ENCODE measurements at places on chromosomes 7 and 10.

GRCh38 chr7:135644154-135644553, 18.2 kb upstream of the STMP1 start:
- no peak for DNase-seq

DNA sequence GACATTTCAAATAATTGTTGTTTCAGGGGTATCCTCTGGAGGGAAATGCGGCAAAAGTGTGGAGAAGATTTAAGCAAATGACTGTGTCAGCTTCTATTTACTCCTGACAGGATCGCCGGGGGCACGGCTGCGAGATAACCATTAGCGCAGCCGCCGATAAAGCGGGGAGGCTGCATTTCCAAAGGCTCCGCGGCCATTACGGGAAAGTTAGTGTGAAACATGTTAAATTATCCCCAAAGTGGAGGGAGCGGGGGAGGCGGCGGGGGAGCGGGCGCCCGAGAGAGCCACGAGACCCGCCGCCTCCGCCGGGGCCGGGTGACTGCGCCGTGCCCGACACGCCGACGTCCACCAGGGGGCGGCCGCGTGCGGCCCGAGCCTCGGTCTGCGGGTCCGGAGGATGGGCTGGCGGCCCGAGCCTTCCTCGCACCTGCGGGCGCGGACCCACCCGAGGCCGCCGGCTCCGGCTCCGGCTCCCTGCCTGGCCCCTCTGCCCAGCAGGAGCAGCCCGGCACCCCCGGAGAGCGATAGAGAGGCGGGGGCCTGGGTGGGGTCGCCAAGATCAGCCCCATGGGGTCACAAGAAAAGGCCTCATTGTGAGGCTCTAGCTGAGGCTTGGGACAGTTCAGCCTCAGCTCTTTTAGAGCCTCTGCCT, 74.4 kb upstream of the PAX2 start:
- DNase-seq, result no peak

DNA sequence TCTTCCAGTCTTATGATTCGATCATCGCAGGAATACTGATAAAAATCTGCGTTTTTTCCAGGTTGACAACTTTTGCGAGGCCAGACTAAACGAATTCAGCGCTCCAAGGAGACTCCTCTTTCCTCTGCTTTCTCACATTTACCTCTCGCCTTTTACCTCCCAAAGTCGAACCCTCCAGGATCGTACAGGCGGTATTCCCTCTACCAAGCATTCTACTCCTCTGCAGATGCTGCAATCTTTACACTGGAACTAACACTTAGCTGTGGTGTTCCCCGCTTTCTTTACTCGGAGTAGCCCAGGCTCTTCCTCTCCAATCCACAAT, 449 bp downstream of the NUDT5 start:
- no peak for DNase-seq

DNA sequence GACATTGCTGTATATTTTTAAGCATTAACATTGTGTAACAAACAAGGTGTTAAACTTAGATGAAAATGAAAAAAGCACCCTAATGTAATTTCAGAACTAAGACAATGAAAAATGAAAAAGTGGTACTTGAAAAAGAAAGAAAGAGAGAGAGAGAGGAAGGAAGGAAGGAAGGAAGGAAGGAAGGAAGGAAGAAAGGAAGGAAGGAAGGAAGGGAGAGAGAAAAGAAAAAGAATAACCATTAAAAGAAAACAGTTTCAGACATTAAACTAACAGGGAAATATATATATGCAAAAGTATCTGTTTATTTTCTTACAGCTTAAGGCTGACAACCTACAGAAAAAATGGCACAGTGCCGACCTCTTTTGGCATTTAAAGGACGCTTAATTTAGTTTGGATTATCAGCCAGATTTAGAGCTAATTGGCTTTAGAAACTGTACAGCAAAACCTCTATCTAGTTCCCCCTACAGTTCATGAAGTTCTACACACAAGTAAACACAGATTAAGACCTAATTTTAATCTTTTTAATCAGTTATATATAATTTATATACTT, 13.8 kb downstream of the MTERF1 start:
- DNase-seq, result no peak

DNA sequence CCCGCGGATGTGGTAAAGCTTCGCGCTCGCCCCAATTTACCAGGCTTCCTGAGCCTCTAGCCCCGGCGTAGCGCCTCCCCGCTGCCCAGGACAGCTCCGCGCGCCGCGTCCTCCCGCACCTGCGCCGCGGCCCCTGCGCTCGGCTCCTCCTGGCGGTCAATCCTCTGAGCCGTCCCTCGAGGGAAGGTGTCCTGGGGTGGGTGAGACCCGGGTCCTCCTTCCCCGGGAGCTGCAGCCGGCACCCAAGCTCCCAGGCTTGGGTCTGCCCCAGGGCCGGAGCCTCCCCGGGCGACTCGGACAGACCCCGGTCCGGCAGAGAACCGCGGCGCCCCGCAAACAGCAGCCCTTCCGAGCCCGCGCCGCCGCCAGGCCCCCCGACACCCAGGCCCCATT, 512 bp downstream of the OSBPL3 start:
- DNase-seq, result peak; percentile 67

GRCh38 chr10:92829786-92830377, 18.4 kb upstream of the EXOC6 start:
- no peak for DNase-seq

GRCh38 chr10:93254180-93254853, 180.6 kb downstream of the CYP26A1 start:
- no peak for DNase-seq

DNA sequence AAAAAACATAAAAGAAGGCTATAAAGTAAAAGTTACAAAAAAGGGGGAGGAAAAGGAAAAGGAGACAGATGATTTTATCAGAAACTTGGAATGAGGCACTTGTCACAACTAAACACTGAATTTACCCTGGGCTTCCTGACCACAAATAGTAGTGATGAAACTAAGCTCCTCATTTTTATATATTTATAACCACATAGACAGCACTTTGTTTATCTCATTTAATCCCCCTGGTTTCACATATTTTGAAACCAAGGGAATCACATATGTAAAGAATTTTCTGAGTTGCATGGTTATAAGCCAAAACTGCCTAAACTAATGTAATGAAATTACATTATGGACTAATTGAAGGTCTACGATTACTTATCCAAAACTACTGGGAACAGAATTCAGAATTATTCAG, 39.6 kb upstream of the MET start:
- no peak for DNase-seq

DNA sequence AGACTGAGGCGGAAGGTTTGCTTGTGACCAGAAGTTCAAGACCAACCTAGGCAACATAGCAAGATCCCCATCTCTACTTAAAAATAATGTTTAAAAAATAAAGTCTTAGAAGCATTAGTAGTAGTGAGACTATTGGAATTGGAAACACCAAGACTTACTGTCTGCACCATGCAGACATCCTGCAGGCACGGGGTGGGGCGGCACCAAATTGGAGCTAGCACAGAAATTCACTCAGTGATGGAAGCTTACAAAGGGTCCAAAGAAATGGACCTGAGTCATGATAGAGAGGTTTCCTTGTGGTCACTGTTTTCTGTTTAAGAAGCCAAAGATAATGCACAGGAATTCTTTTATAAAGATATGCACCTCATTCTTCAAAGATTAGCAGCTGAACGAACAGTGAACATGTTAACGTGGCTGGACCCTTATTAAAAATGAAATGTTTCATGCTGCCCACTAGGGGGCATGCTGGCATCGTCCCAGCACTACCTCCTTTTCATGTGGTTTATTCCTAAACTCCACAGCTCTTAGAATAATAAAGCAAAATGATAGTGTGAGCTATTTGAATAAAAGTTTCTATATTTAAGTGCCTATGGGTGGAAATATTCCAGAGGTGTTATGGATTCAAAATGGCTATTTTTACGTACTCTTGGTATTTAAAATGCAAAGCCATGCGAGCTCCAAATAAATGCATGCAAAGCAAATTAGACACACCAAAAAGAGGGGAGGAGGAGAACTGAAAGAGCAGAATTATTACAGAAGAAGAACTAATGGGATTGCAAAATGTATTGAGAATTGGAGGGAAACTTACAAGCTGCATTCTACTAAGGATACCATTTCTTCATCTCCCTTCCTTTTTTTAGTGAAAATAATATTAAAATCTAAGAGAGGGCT, 28.6 kb downstream of the PDSS1 start:
- DNase-seq, result peak; percentile 50

DNA sequence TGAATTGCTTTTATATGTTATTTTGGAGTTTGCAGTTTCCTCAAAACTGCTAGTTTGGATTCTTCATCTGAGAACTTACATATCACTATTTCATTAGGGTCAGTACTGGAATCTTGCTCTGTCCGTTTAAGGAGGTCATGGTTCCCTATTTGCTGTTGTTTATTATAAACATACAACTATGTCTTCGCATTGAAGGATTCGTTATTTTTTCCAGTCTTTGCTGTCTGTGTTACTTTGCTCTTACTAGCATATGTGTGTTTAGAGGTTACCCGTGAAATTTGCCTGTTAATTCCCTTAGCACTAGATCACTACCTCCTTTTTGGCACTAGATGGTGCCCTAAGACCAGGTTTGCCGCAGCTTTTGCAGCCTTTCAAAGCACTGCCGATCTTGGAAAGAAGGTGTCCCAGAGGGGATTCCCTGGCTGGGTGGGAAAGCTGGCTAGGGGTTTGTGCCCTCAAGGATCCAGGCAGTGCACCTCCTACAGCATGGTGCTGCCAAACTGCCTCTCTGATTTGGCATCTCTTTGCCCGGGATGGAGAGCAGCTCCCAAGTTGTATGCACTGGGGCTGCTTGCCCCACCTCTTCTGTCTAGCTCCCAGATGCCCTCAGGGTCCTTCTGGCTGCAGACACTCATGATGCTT, 103.1 kb upstream of the APBB1IP start:
- peak; percentile 65 for DNase-seq

DNA sequence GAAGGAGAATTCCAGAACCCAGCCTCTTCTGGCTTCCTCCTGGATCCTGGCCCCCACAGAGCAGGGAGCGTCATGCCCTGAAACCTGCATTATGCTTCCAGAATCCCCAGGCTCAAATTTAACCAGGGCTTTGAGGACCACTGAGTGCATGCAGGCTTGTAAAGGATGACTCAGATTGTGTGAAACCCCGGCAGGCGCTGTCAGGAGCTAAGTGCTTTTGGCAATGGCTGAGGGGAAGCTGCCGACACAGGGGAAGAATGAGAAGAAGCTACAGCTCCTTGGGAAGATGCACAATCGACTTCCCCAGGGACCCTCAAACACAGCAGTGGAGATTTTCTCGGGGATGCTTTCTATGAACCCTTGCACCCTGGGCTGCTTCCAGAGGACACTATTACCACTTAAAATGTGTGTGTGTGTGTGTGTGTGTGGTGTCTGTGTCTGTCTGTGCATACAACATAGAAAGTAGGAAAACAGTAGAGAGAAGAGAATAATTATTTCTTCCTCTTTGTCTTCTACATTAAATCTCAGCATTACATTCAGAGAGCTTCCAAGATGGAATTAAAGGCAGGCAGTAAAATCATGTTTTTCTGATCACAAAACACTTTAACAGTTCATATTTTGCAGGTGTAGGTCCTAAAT, 183.5 kb upstream of the INHBA start:
- DNase-seq, result no peak

DNA sequence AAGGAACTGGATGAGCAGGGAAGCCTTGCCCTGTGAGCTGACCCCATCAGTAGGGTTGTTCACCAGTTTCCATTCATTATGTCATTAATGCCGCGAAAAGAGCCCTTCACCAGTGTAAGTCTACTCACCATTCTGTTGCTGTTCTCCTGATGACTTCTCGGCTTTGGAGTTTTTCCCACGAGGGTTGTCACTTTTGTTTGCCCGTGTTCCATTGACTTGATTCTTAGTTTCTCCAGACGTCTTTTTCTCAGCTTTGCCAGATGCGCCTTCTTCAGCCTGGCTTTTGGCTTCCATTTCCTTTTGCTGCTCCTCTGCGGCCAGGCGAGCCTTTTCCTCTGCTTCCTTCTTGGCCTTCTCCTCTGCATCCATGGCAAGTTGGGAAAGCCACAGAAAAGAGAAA, 128.8 kb downstream of the PPP1R17 start:
- no peak for DNase-seq

GRCh38 chr10:6141296-6142151, 52.7 kb downstream of the RBM17 start:
- DNase-seq, result peak; percentile 56

DNA sequence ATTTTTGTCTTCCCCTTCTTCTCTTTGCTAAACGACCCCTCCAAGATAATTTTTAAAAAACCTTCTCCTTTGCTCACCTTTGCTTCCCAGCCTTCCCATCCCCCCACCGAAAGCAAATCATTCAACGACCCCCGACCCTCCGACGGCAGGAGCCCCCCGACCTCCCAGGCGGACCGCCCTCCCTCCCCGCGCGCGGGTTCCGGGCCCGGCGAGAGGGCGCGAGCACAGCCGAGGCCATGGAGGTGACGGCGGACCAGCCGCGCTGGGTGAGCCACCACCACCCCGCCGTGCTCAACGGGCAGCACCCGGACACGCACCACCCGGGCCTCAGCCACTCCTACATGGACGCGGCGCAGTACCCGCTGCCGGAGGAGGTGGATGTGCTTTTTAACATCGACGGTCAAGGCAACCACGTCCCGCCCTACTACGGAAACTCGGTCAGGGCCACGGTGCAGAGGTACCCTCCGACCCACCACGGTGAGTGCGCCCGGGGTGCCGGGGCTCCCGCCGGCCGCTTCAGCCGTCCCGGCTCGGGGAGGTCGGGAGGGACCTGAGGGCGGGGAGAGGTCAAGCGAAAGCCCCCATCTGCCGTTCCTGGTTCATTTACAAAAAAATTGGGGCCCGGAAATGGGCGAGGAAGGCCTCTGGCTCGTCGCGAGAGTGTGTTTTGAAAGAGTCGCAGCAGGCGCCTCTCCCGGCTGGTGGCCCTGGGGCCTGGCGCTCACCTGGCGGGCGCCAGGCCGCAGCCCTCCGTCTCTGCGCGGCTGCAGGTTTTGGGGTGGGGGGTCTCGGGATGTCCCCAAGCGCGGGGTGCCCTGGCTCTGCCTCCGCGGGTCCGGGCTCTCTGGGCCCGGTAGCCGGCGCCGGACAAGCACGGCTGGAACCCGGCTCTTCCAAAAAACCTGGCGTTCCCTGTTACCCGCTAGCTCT, 1.2 kb downstream of the GATA3 start:
- no peak for DNase-seq

DNA sequence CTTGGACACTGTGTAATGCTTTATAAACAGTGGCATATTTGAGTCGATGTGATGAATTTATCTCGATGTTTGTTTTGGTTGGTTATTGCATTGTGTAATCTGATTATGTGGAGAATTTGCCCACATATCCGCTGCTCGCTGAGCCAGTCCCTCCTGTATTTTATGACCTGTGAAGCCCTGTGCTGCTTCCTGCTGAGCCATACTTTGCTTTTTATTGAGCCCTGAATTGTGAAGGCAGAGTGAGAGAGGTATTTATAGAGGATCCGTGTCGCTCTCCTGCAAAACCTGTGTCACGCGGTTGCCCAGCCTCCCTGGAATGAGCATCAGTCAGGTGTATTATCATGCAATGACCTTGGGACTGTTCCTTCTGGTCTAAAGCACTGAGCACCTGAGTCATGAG, 253.7 kb downstream of the ARHGAP21 start:
- DNase-seq, result no peak

- DNase-seq, result peak; percentile 94
Measured at GRCh38 chr10:97020452-97021400, 165.0 kb downstream of the SLIT1 start.

- no peak for DNase-seq
Measured at GRCh38 chr10:130575756-130576285, 439.6 kb downstream of the GLRX3 start.

Data from NCI-H146 (cell line).